ENCODE measurements at places on chromosomes 16 and 17.
A peak's percentile ranks its signal among the peaks of the same experiment; 100 is the strongest.

DNA sequence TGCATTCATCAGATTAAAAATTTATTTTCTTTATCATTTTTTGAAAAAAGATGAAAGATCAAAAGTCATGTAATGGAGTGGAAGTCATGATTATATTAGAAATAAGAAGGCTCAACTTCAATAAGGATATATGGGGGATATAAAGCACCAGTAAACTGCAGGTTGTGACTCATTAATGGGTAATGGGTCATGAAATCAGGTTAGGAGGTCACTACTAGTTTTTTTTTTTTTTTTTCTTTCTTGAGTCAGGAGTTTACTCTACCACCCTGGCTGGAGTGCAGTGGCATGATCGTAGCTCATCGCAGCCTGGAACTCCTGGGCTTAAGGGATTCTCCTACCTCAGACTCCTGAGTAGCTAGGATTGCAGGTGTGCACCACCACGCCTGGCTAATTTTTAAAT, 14.3 kb downstream of the EFCAB13 start:
- DNase-seq: no peak

- DNase-seq: peak; percentile 63
Observed at GRCh38 chr17:49315551-49316257, 46.3 kb downstream of the ZNF652 start.

GRCh38 chr16:84136331-84137125, 8.4 kb downstream of the HSDL1 start:
- DNase-seq: no peak

- DNase-seq: no peak
Observed at GRCh38 chr17:72206376-72206775, 85.6 kb downstream of the SOX9 start.

GRCh38 chr17:75806822-75807500, 22.4 kb downstream of the UNK start:
- DNase-seq: no peak

- no peak for DNase-seq
Observed at GRCh38 chr17:79862771-79863440, 23.7 kb upstream of the CBX4 start.

GRCh38 chr17:64534187-64534586, 27.4 kb downstream of the CEP95 start:
- DNase-seq: no peak

- no peak for DNase-seq
Observed at GRCh38 chr16:47047524-47048203, 74.2 kb upstream of the DNAJA2 start.

DNA sequence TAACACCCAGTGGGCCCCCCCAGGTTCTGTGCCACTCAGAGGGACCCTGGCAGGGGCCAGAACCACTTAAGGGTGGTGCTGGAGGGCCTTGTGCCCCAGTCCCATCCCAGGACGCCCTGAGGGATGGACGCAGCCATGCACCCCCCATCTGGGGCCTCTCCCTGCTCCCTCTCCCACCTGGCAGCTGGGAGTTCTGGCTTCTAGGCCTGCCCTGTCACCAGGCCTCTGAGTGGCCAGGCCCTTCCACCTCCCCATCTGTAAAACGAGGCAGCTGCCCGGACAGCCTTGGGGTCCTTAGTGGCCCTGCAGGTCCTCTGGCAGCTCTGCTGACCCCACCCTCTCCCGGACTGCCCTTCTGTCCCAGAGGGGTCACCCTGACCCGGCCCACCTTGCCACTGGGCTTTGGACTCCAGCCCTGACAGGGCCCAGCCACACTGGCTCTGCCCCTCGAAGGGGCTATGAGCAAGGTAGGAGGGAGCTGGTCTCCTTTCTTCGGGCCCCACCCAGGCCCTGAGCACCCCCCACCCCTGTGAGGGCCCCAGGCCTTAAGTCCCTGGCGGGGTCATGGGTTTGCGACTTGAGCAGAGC, 12.3 kb downstream of the PAM16 start:
- DNase-seq: no peak

- no peak for DNase-seq
Observed at GRCh38 chr16:87951552-87952538, 611 bp downstream of the BANP start.

DNA sequence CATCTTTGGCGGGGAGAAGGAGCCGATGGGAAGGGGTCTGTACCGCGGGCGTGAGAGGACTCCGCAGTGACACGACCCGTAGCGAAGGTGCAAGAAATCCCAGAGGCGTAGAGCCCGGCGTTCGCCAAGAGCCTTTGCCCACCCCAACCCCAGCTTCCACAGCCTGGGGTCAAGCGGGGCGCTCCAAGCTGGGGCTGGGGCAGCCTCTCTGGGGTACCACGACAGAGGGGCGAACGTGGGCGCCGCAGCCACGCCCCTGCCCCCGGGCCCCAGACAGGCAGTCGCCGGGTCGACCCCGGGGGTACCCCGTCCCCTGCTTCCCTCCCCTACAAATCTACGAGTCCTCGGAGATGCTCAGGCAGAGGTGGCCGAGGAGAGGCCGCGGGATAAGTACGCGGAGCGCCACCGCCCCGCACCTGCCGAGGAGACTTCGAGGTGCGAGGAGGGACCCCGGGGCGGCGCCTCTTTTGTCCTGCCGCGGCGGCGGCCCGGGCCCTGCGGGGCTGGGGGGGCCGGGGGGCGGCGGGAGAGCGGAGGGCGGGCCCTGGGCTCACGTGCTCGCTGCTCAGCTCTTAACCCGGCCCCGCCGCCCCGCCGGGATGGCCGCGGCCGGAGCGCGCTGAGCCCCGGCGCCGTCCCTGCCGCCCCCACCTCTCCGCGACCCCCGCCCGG, at the start of gene ADAM11:
Gene ADAM11 (plus strand): TSS at position 575 of the 672 bp plus-strand sequence. CDS start 212 bp downstream, outside the sequence.
- no peak for DNase-seq

GRCh38 chr17:9162275-9162985, 141.1 kb downstream of the NTN1 start:
- DNase-seq: no peak

- DNase-seq: no peak
Observed at GRCh38 chr16:72073560-72074230, 10.7 kb downstream of the HPR start.

- no peak for DNase-seq
Observed at GRCh38 chr17:8904201-8904600, 36.7 kb upstream of the PIK3R6 start.

DNA sequence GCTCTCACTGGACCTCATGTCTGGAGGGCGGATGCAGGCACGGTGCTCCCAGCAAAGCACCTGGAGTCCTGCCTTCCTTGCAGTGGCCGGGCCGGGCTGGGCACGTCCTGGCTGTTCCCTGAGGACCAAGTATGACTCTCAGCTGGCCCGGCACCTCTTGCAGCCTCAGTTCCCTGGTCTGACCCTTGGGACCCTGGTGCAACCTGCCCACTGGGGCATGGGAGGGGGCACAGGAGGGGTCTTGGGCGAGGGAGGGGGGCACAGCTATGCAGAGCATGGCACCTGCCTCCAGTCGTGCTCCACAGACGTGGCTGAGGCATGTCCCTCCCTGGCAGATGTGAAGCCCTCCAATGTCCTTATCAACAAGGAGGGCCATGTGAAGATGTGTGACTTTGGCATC, 19.6 kb downstream of the MAP2K3 start:
- DNase-seq: no peak
